ENCODE measurements at places on chromosomes 12 and 14.

DNA sequence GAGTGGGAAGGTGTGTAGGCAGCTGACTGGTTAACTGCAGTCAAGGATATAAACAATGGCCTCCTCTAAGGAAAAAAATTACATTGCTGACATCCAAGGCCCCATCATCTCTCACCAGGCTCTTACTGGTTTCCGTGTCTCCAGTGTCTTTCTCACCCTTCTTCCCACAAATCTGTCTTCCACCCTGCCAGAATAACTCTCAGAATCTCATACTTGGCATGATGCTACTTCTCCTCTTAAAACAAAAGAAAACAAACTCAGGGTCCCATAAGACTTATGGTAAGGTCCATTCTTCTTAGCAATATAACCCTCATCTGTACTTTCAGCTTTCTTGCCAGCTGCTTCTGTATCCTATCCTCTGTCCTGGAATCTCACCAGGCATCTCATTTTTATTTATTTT lies 68.9 kb downstream of the SUSD6 start:
- DNase-seq = no peak

- no peak for DNase-seq
These were observed 103.8 kb downstream of the EGLN3 start for GRCh38 chr14:33847066-33847465.

DNA sequence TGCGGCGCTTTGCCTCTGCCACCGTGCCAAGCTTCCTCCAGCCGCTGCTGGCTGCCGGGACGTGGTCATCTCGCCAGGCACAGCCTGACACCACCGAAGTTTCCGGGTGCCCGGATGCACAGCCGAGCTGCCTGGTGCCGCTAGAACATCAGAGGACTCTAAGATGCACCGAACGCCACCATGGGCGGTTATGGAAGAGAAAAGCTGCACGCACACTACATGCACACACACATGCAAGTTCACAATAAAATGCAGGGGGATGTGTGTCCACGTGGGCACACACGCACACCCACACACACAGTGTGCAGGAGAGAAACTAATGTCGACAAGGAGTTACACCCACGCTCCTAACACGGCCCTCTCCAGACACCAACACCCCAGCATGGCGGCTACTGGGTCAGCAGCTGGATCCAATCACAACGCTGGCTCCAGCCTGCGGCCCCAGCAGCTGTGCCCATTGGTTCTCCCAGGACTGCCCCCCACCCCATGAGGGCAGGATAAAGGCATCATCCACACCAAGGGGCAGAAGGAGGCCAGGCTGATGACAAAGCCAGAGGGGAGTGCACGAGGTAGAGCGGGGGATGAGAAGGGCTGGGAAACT lies 82.7 kb downstream of the BCL11B start:
- DNase-seq = no peak

GRCh38 chr12:52243856-52244614 lies 11.0 kb downstream of the KRT7 start:
- DNase-seq = peak; percentile 90

GRCh38 chr12:19886065-19886464 lies 446.8 kb downstream of the AEBP2 start:
- DNase-seq = no peak

GRCh38 chr14:57889245-57889644 lies 23.4 kb upstream of the SLC35F4 start:
- peak; percentile 13 for DNase-seq

GRCh38 chr12:12240662-12241340 lies 26.0 kb downstream of the LRP6 start:
- DNase-seq = peak; percentile 30

DNA sequence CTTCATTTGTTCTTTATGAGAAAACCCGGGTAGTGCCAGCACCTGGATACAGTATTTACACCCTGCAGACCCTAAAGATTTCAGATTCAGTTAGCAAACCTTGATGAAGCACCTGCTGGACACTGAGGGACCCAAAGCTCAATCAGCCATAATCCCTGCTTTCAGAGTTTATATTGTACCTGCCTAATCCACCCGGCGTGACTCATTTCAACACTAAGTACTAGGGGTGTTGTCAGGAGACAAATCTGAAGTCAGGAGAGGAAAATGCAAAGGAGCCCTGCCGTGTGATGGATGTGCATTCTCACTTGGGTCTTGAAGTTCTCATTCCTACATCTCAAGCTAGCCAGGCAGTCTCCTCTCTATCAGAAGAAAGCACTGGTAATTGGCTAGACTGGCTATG lies 176.7 kb upstream of the BCL2L14 start:
- no peak for DNase-seq

- DNase-seq = peak; percentile 65
These were observed 1385.8 kb upstream of the FLRT2 start for GRCh38 chr14:84144166-84144565.

GRCh38 chr12:93922583-93923006 lies 225.8 kb upstream of the PLXNC1 start:
- no peak for DNase-seq

DNA sequence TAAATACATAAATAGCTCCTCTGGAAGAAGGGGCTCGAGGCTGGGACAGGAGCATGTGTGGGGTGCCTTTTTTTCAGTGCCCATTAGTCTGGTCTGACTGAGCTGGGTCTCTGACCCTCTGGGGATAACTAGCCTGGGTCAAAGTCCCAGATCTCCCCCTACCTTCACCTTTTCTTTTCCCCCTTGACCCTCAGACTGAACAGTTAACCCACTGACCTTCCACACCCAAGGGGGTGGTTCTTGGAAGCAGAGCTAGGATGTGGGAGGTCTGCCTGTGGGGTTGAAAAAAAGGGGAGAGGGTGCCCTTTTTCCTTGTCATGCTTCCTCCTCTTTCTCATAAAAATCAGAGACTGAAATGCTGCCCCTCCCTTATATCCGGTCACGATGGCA lies 925 bp upstream of the GLI1 start:
- no peak for DNase-seq

- DNase-seq = peak; percentile 28
These were observed 66.4 kb upstream of the ARHGAP5 start for GRCh38 chr14:32010604-32011125.

- no peak for DNase-seq
These were observed 493.2 kb upstream of the GARIN6 start for GRCh38 chr12:99154216-99154982.

DNA sequence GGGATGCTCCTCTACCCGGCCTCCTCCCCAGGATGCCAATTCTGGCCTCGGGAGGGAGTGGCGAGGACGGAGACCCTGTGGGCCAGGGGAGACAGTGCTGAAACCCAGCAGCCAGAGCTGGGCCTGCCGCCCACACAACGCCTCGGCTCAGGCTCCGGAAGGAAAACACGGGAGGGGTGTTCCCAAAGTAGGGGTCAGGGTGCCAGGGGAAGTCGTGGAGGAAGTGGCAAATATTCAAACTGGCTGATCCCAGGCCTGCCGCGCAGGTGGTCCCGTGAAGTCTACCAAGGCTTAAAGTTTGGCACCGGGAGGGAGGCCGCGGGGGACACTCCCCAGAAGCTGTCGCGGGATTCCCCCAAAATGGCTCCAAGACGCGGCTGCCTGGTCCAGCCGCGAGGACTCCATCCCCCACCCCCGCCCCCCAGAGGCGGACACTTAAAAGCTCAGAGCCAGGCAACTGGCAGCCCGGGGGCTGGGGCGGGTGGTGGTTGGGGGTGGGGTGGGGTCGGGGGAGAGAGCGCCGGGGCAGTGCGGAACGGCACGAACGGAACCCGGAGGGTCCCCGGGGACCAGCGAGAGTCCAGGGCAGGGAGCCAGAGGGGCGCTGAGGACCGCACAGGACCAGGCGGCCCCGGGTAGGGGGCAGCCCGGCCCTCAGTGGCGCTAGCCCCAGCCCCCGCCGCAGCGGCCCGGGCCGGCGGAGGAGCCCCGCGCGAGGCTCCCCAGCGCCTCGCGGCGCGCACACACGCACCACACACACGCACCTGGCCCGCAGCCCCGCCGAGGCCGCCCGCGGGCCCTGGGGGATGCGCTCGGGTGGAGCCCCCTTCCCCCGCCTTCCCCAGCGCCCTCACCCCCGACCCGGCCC lies 20.0 kb downstream of the BEGAIN start:
- DNase-seq = no peak

- peak; percentile 97 for DNase-seq
These were observed 43.0 kb downstream of the LRIG3 start for GRCh38 chr12:58877243-58877743.

- DNase-seq = no peak
These were observed 417.6 kb downstream of the NAV3 start for GRCh38 chr12:78248321-78248720.

GRCh38 chr14:63367742-63368364 lies 49.1 kb upstream of the GPHB5 start:
- DNase-seq = no peak

GRCh38 chr12:103852498-103852997 lies 11.5 kb upstream of the NT5DC3 start:
- DNase-seq = no peak

GRCh38 chr12:49776413-49776812 lies 35.1 kb downstream of the TMBIM6 start:
- peak; percentile 80 for DNase-seq

GRCh38 chr14:65164068-65164824 lies 61.9 kb upstream of the MAX start:
- DNase-seq = peak; percentile 34

- no peak for DNase-seq
These were observed 10.7 kb downstream of the MOAP1 start for GRCh38 chr14:93173943-93174395.

DNA sequence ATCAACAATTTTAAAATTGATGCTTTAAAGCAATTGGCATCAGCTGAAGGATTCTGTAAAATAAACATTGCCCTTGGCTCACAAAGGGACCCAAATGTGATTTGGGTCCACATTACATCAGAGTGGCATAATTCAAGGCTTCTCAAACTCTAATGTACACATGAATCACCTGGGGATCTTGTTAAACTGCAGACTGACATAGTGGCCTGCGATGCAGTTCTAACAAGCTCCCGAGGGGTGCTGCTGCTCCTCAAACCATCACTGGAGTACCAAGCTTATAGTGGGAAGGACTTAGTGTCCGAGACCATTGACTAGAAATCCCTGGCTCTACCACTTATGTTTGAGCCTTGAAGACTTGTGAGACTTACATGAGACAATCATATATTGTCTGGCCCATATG lies 31.8 kb upstream of the DNM1L start:
- no peak for DNase-seq

DNA sequence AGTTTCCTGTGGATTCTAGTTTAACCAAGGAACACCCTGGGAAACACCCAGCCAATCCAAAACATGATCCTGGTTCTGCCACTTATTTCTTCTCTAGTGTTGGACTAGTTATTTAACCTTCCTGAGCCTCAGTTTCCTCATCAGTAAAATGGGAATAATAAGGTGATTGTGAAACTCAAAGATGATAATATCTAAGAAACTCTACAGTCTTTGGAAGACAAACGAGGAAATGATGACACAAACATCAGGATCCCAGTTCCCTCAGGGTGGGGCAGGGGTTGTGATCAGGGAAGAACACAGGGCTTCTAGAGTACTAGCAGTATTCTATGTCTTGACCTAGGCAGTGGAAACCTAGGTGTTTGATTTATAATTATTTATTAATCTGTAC lies 18.1 kb upstream of the TMEM106C start:
- no peak for DNase-seq

- DNase-seq = no peak
These were observed 280.5 kb downstream of the DPF3 start for GRCh38 chr14:72613231-72613974.

DNA sequence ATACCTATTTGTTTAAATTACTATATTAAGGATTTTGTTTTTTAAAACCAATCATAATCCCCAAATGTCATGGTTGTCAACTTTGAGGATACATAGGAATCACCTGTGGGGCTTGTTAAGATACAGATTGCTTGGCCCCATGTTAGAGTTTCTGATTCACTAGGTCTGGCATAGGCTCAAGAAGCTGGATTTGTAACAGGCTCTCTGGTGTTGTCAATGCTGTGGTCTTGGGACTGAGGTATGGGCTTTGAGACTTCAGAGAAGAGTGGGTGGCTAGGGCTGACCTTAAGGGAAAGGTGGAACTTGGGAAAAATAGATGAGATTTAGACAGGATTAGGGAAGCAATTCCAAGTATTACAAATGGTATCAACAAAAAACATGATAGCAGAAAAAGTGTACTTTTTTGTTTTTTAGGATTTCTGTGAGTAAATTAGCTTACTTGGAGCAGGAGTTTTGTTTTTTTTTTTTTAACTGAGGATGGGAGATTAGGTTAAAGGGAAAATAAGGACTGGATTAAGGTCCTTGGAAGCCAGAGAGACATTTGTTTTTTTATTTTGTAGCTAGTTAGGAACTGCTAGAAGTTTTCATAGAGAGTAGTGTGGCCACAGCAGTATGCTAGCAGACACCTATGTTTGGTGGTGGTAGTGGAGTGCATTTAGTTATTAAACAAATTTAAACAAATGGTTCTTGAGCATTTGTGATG lies 88.6 kb downstream of the RAD51B start:
- peak; percentile 35 for DNase-seq

DNA sequence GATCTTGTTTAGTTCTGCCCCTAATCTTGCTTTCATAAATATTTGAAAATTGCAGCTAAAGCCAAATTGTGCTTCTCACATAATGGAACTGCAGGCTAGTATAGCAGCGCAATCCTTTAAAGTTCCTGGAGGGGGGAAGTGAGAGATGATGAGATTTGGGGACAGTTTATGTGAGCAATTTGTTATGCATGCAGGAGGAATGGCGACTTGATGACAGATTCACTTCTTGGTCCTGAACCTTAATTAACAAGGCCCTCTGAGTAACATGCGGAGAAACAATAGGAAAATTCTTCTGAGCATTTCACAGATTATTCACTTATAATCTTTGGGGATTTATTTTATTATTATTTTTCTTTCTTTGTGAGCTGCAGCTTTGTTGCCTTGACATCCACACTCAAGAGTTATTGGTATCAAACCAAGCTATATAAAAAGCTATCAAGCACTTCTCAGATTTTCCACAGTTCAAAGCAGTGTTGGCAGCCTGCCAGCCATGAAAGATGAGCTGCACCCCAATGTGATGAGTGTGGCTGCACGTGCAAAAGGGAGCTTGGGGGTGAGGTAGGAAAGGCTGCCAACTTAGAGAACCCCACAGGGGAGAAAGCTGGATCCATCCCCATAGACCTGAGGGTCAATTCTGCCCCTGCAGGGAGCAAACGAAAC lies 1662.2 kb upstream of the FLRT2 start:
- DNase-seq = peak; percentile 56

GRCh38 chr14:23353433-23353780 lies 720 bp upstream of the SLC22A17 start:
- no peak for DNase-seq

DNA sequence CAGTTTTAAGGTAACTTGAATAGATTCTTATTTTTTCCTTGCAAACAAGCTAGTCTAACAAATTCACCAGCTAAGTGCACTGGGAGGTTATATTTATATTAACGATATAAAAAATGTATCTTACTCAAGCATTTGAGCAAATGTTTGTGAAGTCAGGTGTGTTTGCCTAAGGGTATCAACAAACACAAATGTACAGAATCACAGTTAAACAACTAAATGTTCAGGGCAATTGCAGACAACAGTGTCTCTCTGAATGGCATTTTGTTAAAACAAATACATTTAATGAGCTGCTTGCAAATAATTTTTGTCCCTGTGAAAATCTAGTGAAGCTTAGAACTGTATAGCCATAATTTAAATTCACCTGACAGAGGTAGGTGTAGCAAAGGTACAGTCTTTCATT lies 28.2 kb upstream of the FLRT2 start:
- no peak for DNase-seq

Data from fibroblast of skin of abdomen (primary cell).